ENCODE measurements at places on chromosomes 13 and 19. TPM values are rescaled to one million over a fixed set of nuclear protein-coding genes. Genes with fewer than 3 reads are reported as not detected.
A peak's percentile ranks its signal among the peaks of the same experiment; 100 is the strongest.

- DNase-seq: no peak
Measured at GRCh38 chr13:83549671-83550070, 332.6 kb downstream of the SLITRK1 start.

Gene UBE2L5
- total RNA-seq: not detected

Gene ALOX5AP
- total RNA-seq: 21.3 TPM

DNA sequence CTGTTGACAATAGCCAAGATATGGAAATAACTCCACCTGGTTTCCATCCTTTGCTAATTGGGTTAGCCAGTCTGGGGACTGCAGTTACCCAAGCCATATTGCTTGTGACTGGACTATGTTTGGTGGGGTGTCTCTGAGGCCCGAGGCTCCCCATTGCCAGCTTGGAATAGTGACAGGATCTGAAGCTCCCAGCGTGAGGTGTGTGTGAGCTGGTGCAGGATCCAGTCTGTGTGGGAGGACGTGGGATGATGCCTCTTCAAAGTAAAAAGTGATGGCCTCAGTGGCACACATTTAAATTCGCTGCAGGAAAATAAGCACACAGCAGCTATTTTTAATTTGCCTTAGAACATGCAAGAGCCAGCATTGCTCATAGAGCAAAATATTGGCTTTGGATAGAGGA is 75.0 kb downstream of the TEX26 start:
- no peak for DNase-seq

DNA sequence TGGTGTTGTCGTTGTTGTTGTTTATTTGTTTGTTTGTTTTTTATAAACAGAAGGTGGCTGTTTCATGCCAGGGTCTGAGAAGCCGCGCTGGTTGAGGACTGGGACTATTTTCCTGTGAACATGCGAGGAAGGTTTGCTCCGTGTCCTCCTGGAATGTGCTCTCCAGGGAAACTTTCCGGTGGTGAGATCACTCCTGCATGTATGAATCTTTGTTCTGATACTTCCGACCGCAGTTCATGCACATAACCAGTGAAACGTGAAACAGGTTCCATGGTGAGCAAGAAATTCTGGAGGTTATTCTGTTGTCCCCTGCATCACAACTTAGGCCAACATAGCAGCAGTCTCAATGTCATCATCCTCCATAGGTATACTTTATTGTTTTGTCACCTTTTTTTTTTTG is 187.6 kb upstream of the ARGLU1 start:
- DNase-seq: no peak

GRCh38 chr13:106205871-106206270 is 329.6 kb downstream of the EFNB2 start:
- DNase-seq: no peak

Gene KCNRG
- total RNA-seq: not detected

- no peak for DNase-seq
Measured at GRCh38 chr13:19993024-19993423, 34.5 kb downstream of the ZMYM2 start.

- DNase-seq: no peak
Measured at GRCh38 chr19:3580156-3580934, 4.9 kb upstream of the GIPC3 start.

DNA sequence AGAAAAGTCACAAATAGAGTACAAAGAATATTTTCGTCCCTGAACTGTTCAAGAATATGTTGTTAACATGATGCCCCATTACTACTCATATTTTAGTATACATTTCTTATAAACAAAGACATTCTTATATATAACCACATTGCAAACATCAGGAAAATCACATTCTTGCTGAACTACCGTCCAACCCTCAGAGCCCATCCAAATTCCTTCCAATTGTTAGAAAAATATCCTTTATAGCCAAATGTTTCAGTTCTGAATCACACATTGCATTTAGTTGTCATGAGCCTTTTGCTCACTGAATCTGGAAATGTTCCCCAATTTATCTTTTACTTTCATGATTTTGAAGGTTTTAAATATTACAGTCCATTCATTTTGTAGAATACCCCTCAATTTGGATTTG is 467.8 kb upstream of the ARGLU1 start:
- DNase-seq: no peak

DNA sequence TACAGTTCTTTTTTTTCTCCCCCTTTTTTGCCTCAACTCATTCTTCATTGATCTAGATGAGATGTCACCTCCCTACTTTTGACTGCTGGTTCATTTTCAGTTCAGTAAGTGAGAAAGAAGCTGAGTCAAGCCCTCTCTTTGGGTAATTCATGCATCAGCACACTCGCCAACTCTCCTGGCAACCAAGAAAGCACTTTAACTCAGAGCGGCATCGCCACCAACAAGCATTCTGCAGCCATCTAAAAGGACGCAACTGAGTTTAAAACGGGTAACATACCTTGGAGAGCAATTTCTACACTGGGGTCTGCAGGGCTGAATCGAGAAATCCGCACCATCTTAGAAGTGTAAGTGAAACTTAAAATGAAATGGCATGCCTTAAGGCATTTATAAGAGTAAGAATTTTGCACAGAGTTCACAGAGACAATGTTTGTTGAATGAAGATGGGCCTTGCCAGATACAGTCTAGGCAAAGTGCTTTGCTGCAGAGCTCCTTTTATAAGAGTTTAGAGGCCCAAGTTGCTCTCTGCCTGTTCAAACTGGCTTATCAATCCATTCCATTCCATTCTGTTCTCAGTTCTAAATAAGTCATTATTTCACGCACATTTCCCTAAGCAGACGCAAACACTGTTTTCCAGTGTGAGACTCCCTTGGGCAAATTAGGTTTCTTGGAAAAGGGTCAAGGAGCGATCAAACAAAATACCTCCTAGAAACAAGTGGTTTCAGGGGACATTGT is 338.0 kb downstream of the ENOX1 start:
- no peak for DNase-seq

GRCh38 chr19:4012092-4012974 is 4.8 kb downstream of the PIAS4 start:
- DNase-seq: no peak

- DNase-seq: peak; percentile 58
Measured at GRCh38 chr19:6501740-6502648, at the start of gene TUBB4A. Gene TUBB4A (minus strand): TSS chr19:6502309. CDS start chr19:6502212, 97 bp downstream.

- DNase-seq: no peak
Measured at GRCh38 chr13:71454509-71454908, 412.5 kb downstream of the DACH1 start.

DNA sequence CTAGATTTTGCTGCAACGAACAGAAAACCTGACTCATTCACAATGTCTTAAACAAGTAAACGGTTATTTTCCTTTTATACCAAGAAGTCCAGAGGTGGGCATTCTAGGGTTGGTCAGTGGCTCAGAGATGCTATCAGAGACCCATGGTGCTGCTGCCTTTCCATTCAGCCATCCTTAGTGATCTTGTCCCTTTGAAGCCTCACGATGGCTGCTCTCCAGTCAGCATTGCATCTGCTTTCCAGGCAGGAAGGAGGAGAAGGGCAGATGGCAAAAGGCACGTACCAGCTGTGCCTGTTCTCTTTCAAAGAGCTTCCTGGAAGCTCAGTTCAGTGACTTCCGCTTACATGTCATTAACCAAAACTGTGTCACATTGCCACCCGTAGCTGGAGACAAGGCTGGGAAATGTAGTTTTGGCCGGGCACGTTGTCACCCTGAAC is 30.1 kb downstream of the WDFY2 start:
- peak; percentile 78 for DNase-seq

DNA sequence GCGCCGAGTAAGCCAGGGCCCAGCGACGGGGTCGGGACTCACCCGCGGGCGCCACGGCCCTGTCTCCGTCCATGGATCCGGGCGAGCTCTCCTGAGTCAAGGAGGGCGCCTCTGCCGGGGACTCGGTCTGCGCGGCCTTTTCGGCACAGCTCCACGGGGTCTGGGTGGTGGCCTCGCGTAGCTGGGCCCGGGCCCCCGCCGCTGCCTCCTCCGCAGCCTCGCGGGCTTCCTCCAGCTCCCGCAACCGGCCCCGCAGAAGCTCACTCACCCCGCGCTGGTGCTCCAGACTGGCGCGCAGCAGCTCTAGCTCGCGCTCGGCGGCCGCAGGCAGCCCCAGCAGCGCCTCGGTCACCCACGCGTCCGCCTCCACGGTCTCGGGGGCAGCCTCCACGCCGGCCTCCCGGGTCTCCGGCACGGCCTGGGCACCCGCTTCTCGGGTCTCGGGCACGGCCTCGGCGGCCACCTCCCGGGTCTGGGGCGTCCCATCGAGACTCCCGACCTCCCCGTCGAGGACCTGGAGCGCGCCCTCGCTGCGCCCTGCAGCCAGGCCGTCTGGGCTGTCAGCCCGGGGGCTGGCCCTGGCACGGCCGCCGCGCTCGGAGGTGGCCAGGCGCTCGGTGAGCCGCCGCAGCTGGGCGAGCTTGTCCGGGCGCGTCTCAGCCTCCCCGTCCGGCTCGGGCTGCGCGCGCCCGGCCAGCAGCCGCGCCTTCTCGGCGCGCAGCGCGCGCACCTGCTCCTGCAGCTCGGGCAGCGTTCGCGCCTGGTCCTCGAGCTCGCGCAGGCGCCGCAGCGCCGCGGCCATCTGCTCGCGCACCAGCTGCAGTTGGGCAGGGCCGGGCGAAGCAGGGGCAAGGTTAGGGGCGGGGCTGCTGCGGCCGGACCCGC is 8.4 kb downstream of the KANK3 start:
- no peak for DNase-seq

DNA sequence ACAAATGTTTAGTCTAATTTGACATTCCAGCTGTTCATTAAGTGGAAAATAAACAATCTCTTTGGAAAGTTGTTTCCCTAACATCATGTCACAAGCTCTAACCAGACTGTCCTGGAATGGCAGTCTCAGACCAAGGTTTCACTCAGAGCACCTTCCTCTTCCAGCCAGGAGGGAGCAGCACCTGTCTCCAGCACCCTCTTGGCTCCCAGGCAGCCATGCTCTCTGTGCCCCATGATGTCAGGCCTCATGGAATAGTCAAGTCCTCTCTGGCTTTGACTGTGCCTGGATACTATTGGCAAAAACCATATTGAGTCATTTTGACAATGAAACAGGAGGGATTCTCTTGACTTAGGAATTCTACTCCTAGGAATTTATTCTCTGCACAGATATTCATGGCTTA is 171.4 kb downstream of the OXGR1 start:
- DNase-seq: no peak

Gene PTGIR
- total RNA-seq: 16.3 TPM

DNA sequence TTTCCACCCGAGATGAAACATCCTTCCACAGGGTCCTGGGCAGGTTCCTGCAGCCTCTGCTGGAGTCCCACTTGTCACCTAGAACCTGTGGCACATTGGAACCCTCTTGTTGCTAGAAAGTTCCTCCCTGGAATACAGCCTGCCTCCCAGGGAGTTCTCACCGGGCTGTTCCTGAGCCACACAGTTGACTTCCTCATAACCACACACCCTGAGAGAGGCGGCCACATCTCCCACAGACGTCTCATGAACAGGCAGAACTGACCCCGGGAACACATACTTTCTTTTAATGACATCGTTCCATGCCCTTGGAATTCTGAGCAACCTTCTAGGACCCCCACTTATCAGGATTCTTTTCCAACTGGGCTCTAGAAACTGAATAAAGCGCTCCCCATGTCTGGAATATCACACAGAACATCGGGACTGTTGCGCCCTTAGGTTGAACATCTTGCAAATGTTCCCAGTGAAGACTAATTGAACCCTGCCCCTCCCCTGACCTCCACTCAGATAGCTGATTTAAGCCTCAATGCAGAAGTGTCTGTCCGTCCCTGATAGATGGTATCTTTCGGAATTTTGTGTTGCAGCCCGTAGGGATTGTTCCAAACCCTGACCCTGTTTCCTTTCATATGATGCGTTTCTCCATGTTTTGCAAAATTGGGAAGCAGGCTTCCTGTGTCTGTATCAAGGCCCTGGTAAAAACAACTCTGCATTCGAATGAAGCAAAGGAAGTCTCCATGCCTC is 91.1 kb downstream of the RAB20 start:
- no peak for DNase-seq

Gene ACP7
- total RNA-seq: not detected

DNA sequence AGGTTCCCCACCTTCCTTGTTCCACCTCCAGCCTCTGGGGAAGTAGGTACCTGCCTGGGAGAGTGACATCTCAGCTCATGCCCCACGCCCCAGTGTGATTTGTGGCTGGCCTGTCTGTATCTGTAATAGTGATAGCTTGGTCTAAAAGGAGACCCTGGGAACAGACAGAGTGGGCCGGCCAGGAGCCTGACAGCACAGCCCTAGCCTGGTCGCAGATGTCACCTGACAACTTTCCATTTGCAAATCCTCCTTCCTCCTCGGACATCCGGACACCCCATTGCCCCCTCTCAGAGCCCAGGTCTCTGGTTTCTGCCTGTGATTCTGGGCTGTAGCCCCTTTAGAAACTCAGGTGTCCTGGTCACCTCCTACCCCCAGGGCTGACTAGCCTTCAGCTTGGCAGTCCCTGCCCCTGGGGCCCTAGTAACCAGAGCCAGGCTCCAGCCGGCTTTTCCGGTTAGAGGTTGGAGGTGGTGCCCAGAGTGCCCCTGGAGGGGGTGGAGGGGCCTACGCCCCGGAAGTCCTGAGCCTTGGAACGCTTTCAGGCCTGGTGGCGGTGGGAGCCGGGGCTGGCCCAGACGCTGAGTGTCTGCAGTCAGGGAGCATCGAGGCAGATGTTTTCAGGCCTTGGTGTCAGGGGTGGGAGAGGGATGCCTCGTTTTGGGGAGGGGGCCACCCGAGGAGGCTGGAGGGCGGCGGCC is 6.5 kb downstream of the LRRC8E start:
- DNase-seq: no peak

- DNase-seq: no peak
Measured at GRCh38 chr19:29678484-29679106, 13.3 kb downstream of the PLEKHF1 start.

DNA sequence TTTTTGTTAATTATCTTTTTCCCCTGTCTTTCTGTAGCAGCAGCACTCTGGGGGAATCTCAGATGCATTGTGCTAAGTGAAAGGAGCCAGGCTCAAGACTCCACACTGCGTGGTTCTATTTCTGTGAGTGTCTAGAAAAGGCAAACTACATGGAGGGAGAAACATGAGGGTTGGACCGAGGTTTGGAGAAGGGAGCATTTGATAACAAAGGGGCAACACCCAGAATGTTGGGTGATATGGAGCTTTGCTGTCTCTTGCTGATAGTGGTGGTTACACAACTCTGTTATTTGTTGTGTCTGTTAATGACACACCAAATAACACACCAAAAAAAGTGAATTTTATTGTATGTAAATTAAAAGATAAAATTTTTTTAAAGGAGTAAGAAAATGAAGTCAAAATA is 107.8 kb downstream of the COL4A2 start:
- no peak for DNase-seq

Gene SLITRK5
- total RNA-seq: not detected

Gene SMIM44
- not detected for total RNA-seq
